Pulmonary artery endothelial cell (primary cell): ENCODE measurements at places on chromosomes 2 and 18. TPM values are rescaled to one million over a fixed set of nuclear protein-coding genes. Genes with fewer than 3 reads are reported as not detected.

GRCh38 chr2:152477347-152478092 is 142.5 kb downstream of the FMNL2 start:
- DNase-seq: no peak

The NT5DC4 gene
- total RNA-seq: not detected in 2 replicates

DNA sequence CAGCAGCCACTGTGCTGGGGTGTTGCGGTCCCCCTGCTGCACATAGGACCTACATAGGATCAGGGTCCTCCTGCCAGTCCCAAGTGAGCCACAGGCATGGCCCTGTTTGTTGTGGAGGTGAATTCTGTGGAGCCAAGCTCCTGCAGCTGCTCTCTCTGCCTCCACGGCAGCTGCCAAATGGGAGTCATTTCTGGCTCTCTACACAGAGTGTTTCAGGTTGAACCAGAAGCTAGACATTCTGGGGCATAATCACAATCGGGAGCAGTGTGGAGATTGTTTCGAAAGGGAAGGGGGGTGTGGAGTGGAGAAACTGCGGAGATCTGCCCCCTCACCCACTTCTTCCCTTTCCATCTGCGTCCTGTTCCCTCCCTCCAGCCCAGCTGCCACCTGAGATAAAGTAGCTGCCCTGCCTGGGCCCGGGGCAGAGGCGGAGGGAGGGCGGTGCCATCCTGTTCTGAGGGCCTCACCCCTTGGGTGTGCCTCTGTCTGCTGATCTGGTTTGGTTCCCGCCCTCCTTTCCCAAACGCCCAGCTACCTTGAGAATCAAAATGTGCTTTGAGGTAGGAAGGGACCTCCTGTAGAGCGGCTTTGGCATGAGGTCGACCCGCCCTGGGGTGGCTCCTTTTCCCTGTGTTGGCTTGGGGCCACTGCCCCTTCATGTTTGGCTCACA is 139.4 kb downstream of the WDSUB1 start:
- DNase-seq: no peak

The SERPINB4 gene
- not detected in 2 replicates for total RNA-seq

- no peak for DNase-seq
Observed at GRCh38 chr18:8121101-8121500, 488.1 kb upstream of the RAB12 start.

The CAPN14 gene
- total RNA-seq: 0.07 TPM in 1 of 2 replicates, not detected in the other

DNA sequence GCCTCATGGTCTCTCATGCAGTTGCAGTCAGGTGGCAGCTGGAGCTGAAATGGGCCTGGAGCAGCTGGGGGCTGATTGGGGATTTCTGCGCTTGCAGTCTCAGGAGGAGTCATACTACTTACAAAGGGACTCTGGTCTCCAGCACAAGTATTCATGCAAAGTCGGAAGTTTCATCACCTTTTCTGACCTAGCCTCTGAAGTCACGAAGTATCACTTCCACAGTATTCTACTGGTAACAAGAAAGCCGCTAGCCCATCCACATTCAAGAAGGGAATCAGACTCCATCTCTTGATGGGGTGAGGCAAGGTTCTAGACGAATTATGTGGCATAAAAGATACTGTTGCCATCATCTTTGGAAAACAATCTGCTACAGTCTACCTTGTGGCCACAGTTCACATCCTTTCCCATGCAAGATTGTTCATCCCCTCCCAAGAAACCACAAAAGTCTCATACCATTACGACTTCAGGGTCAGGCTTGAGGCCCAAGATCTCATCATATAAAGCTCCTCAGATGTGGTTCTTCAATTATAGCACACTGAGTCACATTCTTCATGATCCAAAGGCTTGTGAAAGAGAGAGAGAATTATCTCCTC is 95.3 kb downstream of the SMC6 start:
- no peak for DNase-seq
